Vagina (tissue), 2 donors: ENCODE measurements at places on chromosomes 12 and 14. TPM values are rescaled to one million over a fixed set of nuclear protein-coding genes. Genes with fewer than 3 reads are reported as not detected.

OR6C76 gene
- not detected for total RNA-seq

KRT72 gene
- total RNA-seq, result not detected

DNA sequence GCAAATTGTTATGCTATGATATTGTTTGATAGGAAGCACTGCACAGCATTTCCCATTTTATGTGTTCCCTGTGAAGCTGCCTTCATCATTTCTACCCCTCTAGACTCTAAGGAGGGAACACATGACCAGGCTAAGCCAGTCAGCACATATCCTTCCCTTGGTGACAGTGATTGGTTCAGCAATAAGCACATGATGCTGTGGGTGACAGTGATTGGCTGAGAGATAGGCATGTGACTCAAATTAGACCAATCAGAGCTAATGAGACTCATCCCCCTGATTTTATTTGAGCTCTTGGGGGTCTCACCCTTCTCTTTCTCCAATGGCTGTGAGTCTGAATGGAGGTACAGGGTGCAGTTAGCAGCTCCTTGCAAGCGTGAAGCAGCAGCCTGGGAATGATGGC, 195.2 kb downstream of the NUAK1 start:
- DNase-seq, result no peak

DNA sequence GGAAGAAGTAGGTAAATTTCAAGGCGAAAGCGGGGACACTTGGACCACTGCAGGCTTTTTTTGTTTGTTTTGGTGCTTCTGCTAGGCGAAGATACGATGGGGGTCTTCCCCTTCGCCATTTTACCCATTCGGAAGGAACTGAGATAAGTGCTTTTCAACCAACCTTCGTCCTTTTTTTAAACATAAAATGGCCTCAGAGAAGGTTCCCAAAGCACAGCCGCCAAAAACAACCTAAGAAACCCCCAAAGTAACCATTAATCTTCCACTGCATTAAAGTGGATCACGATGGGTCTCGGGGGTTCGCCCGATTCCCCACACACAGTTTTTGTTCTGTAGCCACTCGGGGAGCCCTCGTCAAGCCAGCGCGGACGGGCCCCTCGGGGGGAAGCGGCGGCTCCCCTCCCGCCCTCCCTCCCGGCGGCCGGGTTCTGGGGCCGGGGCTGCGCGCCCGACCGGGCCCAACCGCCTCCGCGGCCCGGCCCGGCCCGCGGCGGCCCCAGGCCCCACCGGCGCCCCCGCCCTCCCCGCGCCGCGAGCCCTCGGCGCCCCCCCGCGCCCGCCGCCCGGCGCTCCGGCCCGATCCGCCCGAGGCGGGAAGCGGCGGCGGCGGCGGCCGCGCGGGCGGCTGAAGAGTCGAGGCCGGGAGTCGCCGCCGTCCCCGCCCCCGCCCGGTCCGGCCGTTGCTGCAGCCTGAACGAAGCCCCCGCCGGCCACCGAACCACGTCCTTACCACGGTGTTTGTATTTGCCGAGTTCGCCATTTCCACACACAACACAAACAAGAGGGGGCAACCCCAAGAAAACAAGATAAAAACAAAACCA, 790 bp downstream of the GTF2A1 start:
- DNase-seq, result no peak

DNA sequence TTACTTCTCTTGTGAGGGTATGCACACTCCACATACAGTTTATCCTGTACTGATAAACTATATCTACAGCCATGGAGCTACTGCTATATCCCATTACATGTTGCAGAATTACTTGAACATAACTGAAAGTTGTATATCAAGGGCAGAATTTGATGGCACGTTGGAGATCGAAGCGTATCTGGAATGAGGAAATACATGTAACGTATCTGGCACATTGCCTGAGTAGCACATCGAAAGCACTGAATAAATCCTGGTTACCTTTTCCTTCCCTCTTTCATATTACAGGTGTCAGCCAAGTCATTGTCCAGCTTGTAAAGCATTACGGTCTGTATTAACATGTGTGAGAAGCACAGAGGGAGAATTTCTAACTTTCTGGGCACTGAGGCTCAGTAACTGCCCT, 42.1 kb upstream of the LIN7A start:
- no peak for DNase-seq
